Stimulated activated CD4-positive, alpha-beta T cell treated with anti-CD3 and anti-CD28 coated beads, Interleukin-4, amount 100 ng/mL, for 48 hours (primary cell): ENCODE measurements at places on chromosomes 2 and 18.

GRCh38 chr2:72924353-72925240 lies 7.3 kb downstream of the EMX1 start:
- DNase-seq, result no peak

- DNase-seq, result no peak
Measured at GRCh38 chr2:146438246-146438645, 1406.6 kb upstream of the ACVR2A start.

- DNase-seq, result no peak
Measured at GRCh38 chr18:67145586-67146292, 370.8 kb downstream of the DSEL start.

DNA sequence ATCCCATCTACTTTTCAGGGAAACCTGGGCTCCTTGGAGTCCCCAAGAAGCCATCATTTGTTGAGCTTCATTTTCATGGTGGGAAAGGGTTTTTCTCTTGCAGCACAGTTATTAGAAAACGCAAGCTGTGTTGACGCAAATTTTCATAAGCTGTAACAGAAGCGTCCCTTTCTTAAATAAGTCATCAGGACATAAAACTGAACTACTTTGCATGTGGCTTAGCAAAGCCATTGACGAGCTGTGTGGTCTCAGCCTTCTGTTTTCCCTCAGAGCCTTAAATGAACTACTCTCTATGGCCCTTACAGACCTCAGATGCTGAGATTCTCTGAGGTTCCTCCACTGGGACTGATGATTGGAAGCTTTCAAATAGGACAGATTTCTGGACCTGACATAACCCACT lies 85.1 kb downstream of the ARL4C start:
- no peak for DNase-seq

DNA sequence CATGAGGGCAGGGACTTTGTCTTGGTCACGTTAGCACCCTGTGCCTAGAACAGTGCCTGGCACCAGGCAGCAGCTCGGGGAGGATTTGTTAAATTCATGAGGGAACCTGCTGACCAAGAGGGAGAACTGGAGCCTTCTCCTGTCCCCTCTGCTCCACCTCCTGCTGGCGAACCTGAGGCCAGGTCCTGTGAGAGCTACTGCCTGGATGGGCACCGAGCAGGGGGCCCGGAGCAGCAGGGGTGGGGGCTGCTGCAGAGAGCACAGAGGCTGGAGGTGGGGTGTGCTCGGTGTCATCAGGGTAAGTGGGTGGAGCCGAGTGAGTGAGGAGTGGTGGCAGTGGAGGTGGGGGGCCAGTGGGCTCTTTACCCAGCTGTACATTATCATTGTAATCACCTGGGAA lies 52.1 kb upstream of the FAHD2A start:
- DNase-seq, result no peak

DNA sequence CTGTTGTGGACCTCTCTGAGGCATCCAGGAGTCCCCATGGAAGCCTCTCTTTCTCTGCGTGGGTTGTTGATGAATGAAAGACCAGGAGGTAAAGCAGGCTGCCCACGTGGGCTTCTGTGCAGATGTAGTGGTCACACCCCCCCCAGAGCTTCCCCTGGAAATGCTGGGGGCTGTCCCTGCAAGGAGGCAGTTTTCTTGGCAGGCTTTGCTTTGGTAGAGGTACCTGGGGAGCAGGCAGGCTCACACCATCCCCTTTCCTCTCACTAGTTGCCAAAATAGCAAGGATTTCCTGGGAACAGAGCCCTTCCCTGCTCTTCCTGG lies 97.6 kb upstream of the MAP3K20 start:
- DNase-seq, result no peak

DNA sequence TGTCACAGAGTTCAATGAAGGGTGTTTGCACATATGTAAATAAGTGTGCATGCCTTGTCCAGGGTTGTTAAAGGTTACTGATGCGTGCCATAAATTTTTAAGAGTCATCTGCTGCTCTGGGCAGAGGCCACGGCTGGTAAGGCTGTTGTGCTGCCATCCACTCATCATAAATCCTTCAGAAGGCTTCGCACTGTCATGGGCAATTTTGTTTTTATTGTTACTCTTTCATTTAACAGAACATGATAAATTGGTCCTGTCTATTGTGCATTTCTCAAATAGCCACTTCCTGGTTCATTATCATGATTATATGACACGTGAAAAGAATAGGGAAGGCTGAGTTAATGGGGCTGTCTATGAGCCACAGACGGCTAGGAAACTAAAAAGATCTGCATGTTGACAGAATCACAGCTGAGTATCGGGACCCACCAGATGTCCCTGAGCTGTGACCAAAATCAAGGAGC lies 634.3 kb upstream of the SOX11 start:
- no peak for DNase-seq

DNA sequence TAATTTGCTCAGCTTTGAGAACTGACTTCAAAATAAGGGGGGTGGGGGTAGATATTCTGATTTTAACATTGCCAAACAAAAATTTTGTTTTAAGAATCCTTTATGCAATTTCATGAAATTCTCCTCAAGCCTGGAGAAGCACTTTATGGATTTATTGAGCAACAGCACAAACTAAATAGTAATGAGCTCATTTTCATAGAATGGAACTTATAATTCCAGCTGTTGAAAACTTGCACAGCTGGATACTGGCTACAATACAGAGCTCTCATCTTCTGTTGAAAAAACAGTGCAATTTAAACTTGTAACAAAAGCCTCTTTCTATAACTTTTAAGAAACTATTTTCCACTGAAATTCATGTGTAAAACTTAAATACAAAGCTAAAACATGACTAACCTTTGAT lies 137.6 kb upstream of the FN1 start:
- no peak for DNase-seq

DNA sequence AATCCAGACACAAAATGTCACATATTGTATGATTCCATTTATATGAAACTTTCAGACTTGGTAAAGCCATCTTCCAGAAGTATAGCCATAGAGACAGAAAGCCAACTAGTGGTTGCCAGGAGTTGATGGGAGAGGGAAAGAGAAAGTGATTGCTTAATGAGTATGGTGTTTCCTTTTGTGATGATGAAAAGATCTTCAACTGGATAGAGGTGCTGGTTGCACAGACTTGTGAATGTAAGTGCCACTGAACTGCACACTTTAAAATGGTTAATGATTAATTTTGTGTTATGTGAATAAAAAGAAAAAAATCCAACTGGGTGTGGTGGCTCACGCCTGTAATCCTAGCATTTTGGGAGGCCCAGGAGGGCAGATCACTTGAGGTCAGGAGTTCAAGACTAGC lies 135.3 kb upstream of the SLC1A4 start:
- DNase-seq, result no peak

DNA sequence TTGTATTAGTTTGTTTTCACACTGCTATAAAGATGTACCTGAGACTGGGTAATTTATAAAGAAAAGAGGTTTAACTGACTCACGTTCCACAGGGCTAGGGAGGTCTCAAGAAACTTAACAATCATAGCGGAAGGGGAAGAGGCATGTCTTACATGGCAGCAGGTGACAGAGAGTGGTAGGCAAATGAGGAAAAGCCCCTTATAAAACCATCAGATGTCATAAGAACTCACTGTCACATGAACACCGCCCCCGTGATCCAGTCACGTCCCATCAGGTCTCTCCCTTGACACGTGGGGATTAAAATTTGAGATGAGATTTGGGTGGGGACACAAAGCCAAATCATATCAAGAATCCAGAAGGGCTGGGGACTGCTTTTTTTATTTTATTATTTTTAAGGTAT lies 120.0 kb downstream of the GALNT14 start:
- DNase-seq, result no peak

DNA sequence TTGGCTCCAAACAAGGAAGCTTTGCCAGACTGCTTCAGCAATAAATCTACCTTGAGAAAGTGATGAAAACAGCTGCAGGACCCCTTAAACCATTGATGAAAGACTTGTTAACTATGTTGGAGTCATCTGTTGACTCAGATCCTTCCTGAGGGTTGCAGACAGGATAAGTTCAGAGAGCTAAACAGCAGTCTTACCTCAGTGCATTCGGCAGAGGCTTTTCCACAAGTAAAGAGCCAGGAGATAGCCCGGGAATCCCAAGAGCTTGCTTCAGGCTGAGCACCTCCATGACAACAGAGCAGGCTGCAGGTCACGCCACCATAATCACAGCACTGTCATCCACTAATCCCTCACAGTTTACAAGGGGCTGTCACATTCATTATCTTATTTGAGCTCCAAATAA lies 23.7 kb downstream of the KIAA2012 start:
- DNase-seq, result no peak
